ENCODE measurements at places on chromosomes 12 and 14.

GRCh38 chr12:15268309-15268708, 47.1 kb upstream of the RERG start:
- DNase-seq: no peak

GRCh38 chr14:103125098-103126070, 2.1 kb downstream of the TNFAIP2 start:
- no peak for DNase-seq

DNA sequence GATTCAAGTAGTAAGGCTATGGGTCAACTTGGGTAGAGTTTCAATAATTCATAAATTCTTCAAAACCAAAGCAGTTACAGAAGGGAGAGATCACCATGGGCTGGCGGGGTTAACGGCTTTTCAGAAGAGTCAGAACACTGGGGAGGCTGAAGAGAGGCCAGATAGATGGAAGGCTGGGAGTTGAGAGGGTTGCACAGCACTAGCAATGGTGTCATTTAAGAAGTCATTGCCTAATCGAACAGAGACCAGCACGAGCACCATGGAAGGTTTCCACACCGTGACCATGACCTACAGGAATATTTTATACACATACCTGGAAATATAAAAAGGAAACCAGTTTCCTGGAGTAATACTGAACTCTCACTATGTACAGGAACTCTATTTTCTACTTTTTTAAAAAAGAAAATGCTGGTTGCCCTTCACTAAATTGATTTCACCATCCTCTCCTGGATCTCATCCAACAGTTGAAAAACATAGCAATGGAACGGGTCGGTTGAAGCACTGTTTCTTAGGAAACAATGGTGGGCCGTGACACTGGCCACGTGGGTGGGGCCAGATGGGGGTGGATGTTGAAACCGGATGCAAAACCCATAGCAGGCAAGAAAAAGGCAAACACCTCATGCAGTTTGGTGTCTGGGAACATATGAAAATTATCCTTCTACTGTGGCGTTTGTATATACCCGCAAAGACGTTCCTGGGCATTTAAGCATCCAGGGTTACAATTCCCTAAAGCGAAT, 38.0 kb upstream of the RIN3 start:
- no peak for DNase-seq

GRCh38 chr14:64147126-64147790, 146.9 kb downstream of the ESR2 start:
- no peak for DNase-seq

DNA sequence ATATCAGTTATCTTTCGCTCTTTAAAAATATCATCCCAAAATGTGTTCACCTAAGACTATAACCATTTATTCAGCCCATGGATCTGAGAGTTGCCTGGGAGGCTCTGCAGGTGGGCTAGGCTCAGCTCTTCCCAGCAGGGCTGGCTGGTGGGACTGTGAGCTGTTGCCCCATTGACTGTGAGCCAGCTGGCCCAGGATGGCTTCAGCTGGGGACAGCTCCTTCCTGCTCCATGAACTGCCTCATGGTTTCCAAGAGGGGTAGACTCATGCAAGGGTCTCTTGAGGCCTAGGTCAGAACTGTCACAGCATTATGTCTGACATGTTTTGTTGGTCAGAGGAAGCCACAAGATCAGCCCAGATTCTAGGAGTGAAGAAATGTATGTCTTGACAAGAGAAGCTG, 114.1 kb upstream of the E2F7 start:
- no peak for DNase-seq

GRCh38 chr14:39015360-39015961, 87.6 kb downstream of the SEC23A start:
- peak; percentile 21 for DNase-seq

- DNase-seq: no peak
These were observed 232.9 kb upstream of the CRY1 start for GRCh38 chr12:107326237-107326636.

DNA sequence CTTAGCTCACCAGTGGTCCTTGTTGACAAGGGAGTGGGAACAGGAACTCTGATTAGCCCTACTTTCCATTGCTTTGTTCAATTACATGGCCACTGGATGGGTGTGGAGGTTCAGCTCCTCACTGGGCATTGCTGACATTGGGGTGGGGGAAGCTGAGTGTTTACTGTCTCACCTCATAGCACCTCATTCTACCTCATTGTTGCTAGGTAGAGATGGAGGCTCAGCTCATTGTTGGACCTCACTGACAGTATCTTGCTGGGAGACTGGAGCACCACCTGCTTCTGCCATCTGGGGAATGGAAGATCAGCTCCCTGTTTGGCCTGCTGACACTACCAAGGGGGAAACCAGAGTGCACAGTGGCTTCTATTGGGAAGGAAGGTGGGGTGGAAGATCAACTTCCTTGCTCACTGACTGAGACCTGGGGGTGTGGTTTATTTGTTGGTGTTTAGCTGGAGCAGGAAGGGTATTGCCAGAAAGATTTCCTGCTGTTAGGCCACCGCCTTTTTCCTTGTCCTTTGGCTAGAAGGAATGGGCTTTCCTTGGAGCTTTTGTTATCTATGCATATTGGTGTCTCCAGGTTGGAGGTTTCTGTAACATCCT, 1.3 kb upstream of the OR4E2 start:
- DNase-seq: no peak

DNA sequence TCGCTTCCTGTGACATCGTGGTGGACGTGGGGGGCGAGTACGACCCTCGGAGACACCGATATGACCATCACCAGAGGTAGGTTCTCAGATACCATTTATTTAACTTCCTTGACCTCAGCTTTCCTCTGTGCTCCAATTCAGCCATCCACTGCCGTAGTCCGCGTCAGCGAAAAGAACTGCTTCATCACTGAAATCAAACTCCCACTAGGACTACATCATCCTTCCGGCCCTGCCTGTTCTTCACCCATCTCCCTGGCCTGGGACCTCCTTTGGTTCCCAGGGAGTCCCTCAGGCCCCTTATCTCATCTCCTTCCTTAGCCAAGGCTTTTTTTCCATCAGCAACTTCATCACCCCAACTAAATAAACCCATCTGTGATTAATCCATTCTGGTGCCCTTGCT, 692 bp downstream of the MYG1 start:
- DNase-seq: no peak

- no peak for DNase-seq
These were observed 63.5 kb downstream of the FOXG1 start for GRCh38 chr14:28830115-28830534.

GRCh38 chr12:42261708-42262107, 23.7 kb upstream of the YAF2 start:
- DNase-seq: no peak

DNA sequence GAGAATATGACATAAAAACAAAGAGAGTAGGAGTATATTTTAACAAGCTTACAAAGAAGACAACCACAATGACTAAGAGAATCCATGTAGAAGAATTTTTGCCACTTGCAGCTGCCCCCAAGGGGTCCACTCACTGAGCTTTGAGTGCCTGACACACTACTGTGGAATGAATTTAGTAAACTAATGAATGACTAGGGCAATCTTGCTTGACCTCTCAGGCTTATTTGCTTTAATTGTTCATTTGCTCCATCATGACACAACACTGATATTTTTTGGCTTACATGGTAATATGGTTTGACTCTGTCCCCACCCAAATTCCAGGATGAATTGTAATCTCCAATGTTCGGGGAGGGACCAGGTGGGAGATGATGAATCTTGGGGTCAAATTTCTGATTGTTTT, 249.1 kb upstream of the FAR2 start:
- no peak for DNase-seq

DNA sequence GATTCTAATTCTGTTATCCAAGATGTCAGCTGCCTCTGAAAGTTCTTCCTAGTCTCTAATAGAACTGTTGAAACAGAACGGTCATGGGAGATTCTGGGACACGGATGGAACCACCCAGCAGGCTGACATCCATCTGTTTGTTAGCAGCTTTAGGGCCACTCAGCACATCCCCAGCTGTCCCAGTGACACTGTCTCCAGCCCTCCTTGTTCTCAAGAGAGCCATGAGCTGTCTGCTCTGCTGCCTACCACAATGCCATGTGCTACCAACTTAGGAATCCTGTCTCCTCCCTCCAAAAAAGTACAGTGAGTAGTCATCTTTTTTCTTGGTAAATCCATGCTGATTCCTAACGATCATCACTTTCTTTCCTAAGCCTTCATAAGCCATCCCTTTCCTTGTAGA, 130.5 kb downstream of the ZFP36L1 start:
- no peak for DNase-seq

- no peak for DNase-seq
These were observed 117.6 kb downstream of the SUDS3 start for GRCh38 chr12:118493962-118494361.

DNA sequence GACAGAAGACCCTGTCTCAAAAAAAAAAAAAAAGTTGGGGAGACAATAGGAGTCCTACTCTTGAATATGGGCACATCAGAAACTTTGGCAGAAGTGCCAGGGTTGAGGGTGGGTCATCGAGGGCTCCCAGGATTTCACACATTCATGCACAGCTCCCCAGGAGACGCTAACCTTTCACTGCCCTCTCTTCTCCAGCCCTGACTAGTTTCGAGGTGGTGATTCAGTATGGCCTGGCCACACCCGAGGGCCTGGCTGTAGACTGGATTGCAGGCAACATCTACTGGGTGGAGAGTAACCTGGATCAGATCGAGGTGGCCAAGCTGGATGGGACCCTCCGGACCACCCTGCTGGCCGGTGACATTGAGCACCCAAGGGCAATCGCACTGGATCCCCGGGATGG, 29.4 kb upstream of the LRP1-AS start:
- DNase-seq: no peak

- no peak for DNase-seq
These were observed 127.6 kb downstream of the C12orf42 start for GRCh38 chr12:103368167-103368566.

- DNase-seq: no peak
These were observed 867.5 kb upstream of the TMEM132C start for GRCh38 chr12:127399451-127399850.

DNA sequence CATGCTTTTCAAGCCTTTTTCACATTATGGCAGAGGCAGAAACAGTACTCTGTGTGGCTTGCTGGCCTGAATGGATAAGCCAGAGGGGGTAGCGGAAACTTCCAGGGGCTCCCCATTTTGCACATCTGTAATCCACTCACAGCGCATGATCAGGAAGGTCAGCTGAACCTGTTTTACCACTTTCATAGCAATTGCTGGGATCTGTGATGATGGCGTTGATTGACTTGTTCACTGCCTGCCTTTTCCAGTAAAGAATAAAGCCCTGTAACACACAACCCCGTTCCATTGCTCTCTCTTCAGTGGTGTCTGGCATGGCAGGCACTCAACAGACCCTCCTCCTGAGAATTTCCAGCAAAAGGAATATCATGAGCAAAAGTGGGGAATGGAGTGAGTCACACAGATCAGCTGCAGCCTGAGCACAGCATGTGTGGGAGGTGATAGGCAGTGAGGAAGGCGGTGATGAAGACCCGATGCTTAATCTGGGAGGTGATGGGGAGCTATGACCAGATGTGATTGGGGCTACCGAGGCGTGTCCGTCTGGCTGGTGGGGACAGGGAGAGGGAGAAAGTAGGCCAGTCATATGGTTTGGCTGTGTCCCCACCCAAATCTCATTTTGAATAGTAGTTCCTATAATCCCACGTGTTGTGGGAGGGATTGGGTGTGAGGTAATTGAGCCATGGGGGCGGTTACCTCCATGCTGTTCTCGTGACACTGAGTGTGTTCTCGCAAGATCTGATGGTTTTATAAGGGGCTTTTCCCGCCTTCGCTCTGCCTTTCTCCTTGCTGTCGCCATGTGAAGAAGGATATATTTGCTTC, 44.7 kb upstream of the CHST11 start:
- no peak for DNase-seq

- DNase-seq: no peak
These were observed 87.7 kb downstream of the TMEM30B start for GRCh38 chr14:61193476-61193875.

GRCh38 chr14:105157872-105158271, 10.7 kb downstream of the JAG2 start:
- DNase-seq: no peak

- no peak for DNase-seq
These were observed 47.4 kb downstream of the TCHP start for GRCh38 chr12:109947521-109947920.

- peak; percentile 38 for DNase-seq
These were observed 93.4 kb upstream of the NCOR2 start for GRCh38 chr12:124660851-124661250.

DNA sequence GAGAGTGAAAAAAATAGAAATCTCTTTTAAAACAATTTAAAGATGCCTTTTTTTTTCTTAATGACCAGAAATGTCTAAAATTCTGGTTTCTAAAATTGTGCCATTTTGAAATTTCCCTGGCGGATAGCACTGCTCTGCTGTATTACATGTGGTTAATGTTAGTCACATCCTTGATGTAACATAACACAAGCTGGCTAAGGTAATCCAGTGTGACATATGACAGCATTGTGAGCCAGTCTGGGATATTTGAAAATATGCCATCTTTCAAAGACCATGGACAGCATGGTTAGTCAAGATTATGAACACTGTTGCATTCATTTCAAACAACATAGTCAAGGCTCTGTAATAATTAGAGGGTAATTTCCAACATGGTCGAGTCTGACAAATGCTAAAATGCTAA, 133.2 kb downstream of the ALX1 start:
- no peak for DNase-seq

DNA sequence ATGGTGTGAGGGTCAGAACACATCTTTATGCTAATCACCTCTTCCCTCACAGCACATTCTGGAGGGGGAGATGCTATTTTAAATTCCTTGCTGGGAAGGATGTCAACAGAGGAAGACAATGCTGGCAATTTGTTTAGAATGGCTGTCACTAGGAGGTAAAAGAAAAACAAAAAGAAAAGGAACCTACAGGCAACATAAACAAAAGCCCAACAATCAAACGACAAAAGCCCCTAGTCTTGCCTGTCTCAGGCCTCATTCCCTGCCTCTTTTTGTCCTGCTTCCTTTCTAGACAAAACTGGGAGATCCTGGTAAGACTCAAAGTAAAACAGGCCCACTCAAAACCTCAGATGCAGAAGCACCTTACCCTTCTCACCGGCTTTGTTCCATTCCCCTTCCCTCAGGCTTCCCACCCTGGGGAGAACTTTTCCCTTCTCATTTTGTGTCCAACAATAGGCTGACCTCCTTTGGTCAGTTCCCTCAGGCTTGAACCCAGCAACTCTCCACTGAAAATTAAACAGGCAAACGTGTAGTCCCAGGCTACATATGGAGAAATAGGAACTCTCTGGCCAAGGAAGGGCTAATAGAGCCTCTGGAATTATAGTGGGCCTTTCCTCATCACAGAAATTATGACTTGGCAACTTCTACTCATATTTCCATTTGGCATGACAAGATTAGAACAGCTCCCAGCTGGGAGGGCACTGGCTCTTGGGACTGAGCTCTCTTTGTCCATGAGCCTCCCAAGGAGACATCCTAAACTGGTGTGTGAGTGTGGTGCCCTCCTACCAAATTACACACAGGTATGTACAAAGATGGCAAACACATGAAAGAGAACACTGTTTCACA, 193.0 kb downstream of the MON2 start:
- DNase-seq: no peak

DNA sequence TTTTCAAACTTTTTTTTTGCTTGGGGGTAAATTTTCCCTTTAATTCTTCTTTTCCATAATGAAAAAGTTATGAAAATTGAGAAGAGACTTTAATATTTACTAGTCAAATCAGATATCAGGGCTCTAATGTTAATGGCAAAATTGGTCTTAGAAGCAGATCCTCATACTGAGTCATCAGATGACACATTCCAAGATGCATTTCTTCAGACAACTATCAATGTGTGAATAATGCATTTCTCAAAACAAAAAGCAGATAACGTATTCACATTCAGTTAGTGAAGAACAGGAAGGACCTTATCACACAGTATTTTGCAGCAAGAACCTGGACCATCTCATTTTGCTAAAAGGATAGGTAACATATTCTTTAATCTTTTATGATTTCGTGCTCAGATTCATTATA, 130.7 kb downstream of the GPHN start:
- no peak for DNase-seq
